ENCODE measurements at places on chromosomes 2 and 18. TPM values are rescaled to one million over a fixed set of nuclear protein-coding genes. Genes with fewer than 3 reads are reported as not detected.

Gene METAP1D
- total RNA-seq = 10.3 TPM

Gene CDH19
- 3.0 TPM for total RNA-seq

Gene IL37
- total RNA-seq = not detected

Gene TMEM169
- 0.47 TPM for total RNA-seq

DNA sequence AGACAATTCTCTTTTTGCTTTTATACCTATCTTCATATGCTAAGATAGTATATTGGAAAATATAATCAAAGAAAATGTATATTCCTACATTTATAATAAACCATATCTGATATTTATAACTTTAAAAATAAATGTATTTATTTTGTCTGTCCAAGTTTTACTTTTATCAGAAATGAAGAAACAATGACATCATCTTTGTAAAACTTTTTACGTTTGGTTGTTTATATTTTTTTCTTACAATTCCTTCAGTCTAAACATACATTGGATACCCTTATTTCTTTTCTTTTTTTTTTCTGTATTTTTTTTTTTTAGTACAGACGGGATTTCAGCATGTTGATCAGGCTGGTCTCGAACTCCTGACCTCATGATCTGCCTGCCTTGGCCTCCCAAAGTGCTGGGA lies 1577.0 kb upstream of the SLC39A10 start:
- no peak for DNase-seq
- H3K4me3 ChIP-seq = no peak overlapping the region
- no peak overlapping the region for H3K27ac ChIP-seq

DNA sequence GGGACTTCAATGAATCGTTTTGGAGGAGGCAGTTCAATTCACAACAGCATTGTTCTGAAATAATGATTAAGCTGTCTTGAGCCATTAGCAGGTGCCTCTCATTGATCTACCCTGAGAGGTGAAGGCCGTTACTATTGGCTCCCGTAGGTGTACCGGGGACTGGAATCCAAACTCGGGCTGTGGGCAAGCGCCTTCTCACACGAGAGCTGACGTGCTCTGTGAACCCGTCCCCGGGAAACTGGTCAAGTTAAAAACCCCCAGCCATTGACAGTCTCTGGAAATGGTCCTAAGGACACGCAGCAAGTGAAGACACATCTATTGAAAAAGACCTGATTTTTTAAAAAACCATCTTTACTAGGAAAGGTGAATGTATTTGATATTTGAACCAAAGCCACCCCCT lies 8.1 kb upstream of the NFATC1 start:
- H3K36me3 ChIP-seq = no peaks in the 10 kb centered on the region
- H3K27me3 ChIP-seq = peaks cover 16% of the 10 kb centered on the region
- no peak for DNase-seq
- no peaks in the 10 kb centered on the region for H3K4me1 ChIP-seq
- no peak overlapping the region for H3K27ac ChIP-seq
- H3K4me3 ChIP-seq = no peak overlapping the region

DNA sequence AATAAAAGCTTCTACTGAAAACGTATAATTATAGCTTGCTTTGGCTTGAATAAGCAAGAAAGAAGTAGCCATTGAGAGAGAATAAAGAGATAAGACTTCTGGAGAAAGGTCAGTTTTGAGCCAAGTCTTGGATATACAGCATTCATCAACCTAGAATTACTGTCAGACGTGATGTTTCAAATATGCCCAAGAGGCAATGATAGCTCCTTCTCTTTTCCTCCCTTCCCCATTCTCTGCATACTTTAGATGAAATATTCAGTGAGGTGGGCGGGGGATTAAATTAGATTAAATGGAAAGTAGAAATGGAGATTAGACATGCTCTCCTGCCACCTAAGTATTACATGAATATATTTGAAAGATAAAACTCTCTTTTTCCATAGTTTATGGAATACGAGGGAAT lies 8.7 kb downstream of the ANTXR1 start:
- H3K4me3 ChIP-seq = no peak overlapping the region
- no peak overlapping the region for H3K27ac ChIP-seq
- DNase-seq = no peak
- no peaks in the 10 kb centered on the region for H3K27me3 ChIP-seq

DNA sequence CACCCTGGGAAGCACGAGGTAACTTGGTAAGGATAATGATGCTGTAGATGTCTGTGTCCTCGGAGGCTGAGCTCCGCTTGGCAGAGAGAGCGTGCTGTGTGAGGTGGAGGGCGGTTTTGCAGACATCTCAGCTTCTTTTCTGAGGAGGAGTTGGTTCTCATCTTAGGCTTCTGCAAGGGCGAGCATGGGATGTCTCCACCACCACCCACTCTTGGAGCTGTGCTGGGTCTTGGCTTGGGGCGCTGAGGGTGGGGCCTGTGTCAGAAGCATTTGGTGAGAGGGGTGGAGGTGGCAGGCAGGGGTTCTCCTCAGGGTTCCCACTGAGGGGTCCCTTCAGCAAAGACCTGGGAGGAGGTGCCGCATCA lies 9.2 kb downstream of the OXER1 start:
- no peaks in the 10 kb centered on the region for H3K4me1 ChIP-seq
- no peaks in the 10 kb centered on the region for H3K27me3 ChIP-seq
- DNase-seq = no peak
- no peak overlapping the region for H3K27ac ChIP-seq
- H3K4me3 ChIP-seq = no peak overlapping the region
- H3K36me3 ChIP-seq = no peaks in the 10 kb centered on the region

- peak; percentile 96 for DNase-seq
- no peak overlapping the region for H3K4me3 ChIP-seq
- H3K27ac ChIP-seq = peak overlapping the region; percentile 92
- peaks cover 20% of the 10 kb centered on the region for H3K36me3 ChIP-seq
Measured at GRCh38 chr2:96260387-96261260, 5.2 kb downstream of the TMEM127 start.

DNA sequence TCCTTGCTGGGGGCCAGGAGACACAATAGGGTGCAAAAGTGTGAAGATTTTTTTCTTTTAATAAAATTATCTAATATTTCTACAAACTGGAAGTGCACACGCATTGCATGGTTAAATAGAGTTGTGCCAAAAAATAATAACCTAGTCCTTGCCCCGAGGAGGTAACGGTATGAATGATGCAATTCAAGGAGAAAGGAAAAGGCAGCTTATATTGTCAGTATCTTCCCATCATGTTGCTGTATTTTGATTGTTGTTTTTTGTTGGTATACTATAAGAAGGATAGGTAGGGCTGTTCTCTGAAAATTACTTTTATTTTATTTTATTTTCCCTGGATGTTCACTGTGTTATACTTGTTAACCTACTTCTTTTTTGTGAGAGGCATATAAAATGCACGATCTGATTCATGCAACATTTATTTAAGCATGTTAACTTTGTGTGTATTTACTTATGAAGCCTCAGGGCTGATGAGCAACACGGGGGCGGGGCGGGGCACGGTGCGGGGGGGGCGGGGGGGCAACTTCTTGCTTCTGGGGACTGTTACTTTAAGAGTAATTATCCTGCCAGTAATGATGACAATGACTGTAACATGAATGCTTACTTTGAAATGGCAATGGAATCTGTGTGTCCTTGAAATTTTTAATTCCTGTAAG lies 118.6 kb downstream of the AQP4 start:
- H3K36me3 ChIP-seq = no peaks in the 10 kb centered on the region
- H3K27ac ChIP-seq = peak overlapping the region; percentile 87
- H3K4me3 ChIP-seq = no peak overlapping the region
- no peak for DNase-seq
- peaks cover 21% of the 10 kb centered on the region for H3K4me1 ChIP-seq
- H3K27me3 ChIP-seq = no peaks in the 10 kb centered on the region

DNA sequence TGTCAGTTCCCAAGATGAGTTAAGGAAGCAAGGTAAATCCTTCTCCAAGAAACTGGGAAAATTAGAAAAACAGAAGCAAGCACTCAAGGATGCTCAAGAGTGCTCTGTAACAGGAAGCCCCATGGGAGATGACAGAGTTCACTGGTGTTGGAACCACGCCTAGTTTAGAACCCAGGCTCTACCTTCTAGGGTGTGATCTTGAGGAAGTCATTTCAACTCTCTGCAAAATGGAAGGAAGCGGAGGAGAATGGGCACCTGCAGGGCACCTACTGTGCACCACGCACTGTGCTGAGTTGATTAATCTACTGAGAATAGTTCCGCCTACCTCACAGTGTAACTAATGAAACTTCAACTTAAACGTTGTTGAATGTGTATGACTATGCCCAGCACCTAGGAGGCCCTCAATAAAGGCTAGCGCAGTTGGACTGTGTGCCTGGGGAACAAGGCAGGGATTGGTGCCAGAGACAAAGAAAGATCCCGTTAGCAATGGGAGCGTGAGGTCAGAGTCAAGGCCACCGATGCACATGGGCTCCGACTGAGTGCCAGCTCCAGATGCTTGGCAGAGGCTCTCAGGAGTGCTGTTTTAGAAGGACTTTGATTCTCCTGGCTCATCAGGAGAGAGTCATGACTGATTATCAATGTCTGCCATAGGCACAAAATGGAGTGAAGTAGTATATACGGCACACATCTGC lies 93.7 kb downstream of the MAPK4 start:
- H3K4me3 ChIP-seq = no peak overlapping the region
- no peaks in the 10 kb centered on the region for H3K36me3 ChIP-seq
- peaks cover 11% of the 10 kb centered on the region for H3K4me1 ChIP-seq

- no peaks in the 10 kb centered on the region for H3K4me1 ChIP-seq
- DNase-seq = no peak
- no peak overlapping the region for H3K4me3 ChIP-seq
- no peaks in the 10 kb centered on the region for H3K36me3 ChIP-seq
- no peak overlapping the region for H3K27ac ChIP-seq
Measured at GRCh38 chr2:54342603-54343002, 86.6 kb upstream of the TSPYL6 start.

DNA sequence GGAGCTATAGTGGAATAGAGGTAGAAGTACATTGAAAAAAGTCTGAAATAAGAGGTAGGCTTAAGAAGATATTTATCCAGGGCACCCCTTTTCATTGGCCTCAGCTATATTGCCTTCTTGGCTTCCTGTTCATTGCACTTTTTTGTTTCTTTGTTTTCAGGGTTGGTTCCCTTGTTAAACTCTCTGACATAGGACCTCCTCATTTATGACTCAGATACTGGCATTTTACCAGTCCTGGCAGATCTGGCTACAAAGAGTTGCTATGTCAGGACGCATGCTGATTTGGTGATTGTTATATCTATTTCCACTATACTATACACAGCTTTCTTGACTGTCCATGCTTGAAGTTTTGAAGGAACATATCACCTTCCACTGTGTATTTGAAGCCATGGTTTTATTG lies 60.0 kb downstream of the GCA start:
- no peak overlapping the region for H3K4me3 ChIP-seq
- H3K36me3 ChIP-seq = no peaks in the 10 kb centered on the region
- H3K27ac ChIP-seq = no peak overlapping the region
- no peak for DNase-seq
- no peaks in the 10 kb centered on the region for H3K4me1 ChIP-seq

DNA sequence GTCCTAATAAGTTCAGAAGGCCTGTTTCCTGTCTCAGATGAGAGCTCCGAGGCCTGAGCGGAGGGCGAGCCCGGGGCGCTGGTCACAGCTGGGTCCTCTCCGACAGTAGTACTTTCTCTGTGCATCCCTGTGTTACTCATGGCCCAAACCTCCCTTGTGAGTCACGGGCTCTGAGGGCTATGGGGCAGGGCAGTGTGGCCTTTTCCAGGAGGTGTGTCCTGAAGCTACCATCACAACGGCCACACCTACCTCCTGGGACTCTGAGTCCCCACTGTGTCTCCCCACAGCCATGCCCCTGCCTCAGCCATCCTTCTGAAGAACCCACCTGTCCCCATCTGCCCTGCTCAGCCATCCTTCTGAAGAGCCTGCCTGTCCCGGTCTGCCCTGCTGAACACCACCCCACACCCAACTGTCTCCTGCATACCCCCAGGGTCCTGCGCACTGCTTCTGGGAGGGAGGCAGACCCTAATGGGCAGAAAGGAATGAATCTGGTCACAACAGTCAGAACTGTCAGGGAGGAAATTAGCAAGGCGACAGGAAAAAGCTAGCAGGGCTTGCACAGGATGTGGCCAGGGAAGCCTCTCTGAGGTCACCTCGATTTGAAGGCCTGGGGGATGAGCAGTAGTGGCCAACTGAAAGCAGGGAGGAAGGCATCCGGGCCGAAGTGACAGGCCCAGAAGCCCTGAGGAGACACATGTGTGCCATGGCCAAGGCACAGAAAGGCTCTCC lies 145.4 kb upstream of the RIOK3 start:
- DNase-seq = no peak
- no peaks in the 10 kb centered on the region for H3K27me3 ChIP-seq
- H3K4me3 ChIP-seq = no peak overlapping the region
- H3K27ac ChIP-seq = no peak overlapping the region
- no peaks in the 10 kb centered on the region for H3K36me3 ChIP-seq

DNA sequence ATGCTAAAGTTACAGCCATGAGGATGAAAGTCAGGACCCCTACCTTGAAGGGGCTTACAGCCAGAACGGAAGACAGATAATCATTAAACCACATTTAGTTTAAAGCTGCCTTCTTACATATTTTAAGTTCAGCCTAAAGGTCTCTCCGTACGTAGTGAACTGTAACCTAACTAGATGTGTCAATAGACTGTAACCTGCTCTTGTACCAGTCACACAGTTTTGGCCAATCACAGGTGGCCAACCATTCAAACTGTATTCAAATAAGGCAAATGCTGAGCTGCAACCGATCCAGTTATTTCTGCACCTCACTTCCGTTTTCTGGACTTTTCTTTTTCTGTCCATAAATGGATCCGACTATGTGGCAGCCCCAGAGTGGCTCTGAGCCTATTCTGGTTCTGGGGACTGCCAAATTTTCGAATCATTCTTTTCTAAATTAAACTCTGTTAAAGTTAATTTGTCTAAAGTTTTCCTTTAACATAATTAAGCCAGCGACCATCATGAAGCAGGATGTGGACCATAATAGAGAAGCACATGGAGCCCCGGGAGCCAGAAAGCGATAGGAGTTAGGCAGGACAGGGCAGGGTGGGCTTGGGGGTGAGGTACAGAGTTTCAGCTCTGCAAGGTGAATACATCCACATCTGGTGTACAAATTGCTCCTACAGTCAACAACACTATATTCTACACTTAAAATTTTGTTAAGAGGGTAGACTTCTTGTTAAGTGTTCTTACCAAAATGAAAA lies 48.4 kb upstream of the YPEL5 start:
- H3K36me3 ChIP-seq = no peaks in the 10 kb centered on the region
- no peaks in the 10 kb centered on the region for H3K4me1 ChIP-seq
- H3K27me3 ChIP-seq = peaks cover 3% of the 10 kb centered on the region

DNA sequence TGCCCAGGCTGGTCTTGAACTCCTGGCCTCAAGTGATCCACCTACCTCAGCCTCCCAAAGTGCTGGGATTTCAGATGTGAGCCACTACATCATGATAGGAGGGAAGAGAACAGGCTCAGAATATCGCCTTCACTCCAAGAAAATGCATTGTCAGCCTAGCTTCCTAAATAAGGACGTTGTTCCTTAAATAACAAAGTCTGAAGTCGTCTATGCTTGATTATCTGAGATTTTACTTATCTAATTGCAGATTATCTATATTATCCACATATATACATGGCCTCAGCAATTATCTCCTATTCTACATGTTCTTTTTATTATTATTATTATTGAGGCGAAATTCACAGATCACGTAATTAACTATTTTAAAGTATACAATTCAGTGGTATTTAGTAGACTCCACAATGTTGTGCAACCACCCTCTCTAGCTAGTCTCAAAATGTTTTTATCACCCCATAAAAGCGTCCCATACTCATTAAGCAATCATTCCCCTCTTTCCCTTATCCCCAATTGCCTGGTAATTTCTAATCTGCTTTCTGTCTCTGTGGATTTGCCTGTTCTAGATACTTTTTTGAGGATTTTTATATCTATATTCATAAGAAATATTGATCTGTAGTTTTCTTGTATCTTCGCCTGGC lies 95.1 kb upstream of the RFX8 start:
- no peak overlapping the region for H3K4me3 ChIP-seq
- no peak overlapping the region for H3K27ac ChIP-seq

Data from adrenal gland (tissue), 19 donors.